ENCODE measurements at places on chromosomes 4 and X.
A peak's percentile ranks its signal among the peaks of the same experiment; 100 is the strongest.

GRCh38 chr4:8250227-8250626 is 19.3 kb upstream of the HTRA3 start:
- DNase-seq: no peak

GRCh38 chrX:131393426-131393825 is 104.3 kb upstream of the IGSF1 start:
- no peak for DNase-seq

GRCh38 chr4:85398276-85398675 is 76.7 kb upstream of the ARHGAP24 start:
- no peak for DNase-seq

GRCh38 chr4:40621229-40621591 is 8.5 kb downstream of the RBM47 start:
- no peak for DNase-seq

DNA sequence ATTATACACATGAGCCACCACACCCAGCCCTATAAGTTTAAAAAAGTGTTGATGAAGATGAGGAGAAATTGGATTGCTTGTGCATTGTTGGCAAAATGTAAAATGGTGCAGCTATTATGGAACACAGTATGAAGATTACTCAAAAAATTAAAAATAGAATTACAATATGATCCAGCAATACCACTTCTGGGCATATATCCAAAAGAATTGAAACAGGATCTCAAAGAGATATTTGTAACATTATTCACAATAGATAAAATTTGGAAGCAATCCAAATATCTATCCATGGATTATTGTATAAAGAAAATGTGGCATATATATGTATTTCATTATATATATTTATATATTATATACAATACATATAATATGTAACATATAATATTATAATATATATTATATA is 515.6 kb upstream of the GNPDA2 start:
- no peak for DNase-seq

DNA sequence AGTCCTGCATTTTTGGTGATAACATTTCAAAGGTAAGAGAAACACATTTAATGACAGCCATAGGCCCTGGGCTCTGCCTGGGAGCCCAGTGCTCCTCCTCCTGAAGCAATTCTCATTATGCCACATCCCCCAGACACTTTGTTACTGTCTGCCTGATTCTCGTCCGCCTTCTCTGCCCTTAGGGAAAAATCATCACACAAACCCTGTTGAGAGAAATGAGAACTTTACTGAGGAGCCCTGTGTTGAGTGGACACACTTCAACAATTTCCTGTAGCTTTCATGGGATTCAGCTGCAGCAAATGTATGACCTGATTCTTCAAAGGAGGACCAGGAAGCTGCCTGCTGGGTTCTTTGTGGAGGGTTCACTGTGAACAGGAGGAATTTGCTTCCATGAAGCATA is 566.5 kb upstream of the FRG1 start:
- DNase-seq: no peak

GRCh38 chrX:22803353-22803752 is 196.4 kb upstream of the DDX53 start:
- no peak for DNase-seq

- no peak for DNase-seq
Observed at GRCh38 chr4:152510349-152511147, 25.3 kb downstream of the FBXW7 start.

GRCh38 chr4:125986307-125986706 is 671.6 kb downstream of the FAT4 start:
- DNase-seq: no peak

- DNase-seq: no peak
Observed at GRCh38 chrX:40167850-40168479, 70.2 kb upstream of the BCOR start.

DNA sequence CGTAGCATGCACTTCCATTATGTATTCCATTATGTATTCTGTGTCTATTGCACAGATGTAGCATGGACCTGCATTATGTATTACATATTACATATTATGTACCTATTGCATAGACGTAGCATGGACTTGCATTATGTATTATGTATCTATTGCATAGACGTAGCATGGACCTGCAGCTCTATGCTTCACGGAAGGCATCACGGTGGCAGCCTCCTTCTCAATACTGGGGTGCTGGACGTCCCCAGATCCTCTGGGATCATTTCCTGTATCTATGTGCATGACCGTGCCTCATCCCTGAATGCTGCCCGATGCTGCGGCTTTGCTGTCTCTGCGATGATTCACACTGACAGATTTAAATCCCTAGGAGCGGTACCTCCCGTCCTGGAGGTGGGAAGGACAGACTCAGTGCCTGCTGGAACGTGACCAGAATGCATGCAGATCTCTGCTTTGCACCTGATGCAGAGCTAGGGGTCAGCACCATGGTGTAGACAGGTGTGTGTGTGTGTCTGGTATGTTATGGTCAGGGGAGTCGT is 317.5 kb downstream of the DHRSX start:
- DNase-seq: no peak

GRCh38 chr4:43471950-43472349 is 579.4 kb downstream of the GRXCR1 start:
- DNase-seq: peak; percentile 58

- peak; percentile 57 for DNase-seq
Observed at GRCh38 chrX:18647621-18648020, 24.3 kb downstream of the RS1 start.

DNA sequence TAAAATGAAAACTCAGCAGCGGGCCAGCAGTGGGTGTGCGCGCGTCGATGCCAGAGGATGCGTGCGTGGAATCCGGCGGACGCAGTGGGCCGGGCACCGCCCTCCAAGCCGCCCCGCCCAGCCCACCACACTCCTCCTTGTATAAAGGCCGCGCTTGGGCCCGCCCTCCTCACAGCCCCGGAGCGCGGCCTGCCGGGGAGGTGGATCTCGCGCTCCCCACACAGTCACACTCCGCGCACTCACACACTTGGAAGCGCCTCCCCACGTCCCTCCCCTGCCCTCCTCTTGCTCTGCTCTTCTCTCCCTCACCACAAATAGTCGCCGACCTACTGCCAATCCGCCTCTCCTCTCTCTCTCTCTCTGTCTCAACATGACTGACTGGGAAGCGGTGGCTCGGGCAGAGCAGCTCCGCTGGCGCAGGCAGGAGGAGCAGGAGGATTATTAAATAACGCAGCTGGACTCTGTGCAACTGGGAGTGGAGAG is at the start of gene CCSER1:
Gene CCSER1, plus strand, starts transcription at position 172 of the 483 bp plus-strand sequence.
- peak; percentile 82 for DNase-seq

DNA sequence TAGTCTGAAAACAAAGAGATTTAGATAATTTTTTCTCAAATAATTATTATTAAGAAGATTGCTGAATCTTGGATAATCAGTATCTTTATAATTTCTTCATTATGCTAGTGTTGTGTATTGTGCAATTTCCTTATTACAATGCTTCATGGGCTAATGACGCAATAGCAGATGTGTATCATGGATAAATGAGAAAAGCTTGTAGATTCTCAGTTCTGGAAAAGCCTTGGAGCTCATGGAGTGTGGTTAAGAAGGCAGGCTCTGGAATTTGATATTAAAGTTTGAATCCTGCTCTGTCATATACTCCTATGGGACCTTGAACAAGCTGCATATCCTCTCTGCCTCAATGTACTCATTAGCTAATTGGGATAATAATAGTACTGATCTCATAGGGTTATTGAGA is 18.9 kb upstream of the CXCL8 start:
- DNase-seq: no peak

DNA sequence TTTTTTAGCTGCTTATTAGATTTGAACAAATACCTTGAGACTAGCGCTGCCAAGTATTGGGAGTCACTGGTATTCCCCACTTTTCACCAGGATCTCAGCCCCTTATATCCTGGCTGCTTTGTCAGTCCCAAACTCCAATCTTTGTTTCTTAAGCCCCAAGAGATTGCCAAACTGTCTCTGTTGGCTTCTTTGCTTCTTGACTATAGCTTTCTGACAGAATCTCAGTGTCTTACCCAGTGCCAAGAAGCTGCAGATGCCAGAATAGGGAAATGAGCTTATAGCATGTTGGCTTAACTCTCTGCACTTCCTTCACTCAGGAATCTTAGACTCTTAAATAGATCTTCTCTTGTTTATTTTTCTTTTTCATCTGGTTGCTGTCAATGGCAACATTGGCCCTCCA is 297.5 kb upstream of the DCAF8L1 start:
- no peak for DNase-seq

DNA sequence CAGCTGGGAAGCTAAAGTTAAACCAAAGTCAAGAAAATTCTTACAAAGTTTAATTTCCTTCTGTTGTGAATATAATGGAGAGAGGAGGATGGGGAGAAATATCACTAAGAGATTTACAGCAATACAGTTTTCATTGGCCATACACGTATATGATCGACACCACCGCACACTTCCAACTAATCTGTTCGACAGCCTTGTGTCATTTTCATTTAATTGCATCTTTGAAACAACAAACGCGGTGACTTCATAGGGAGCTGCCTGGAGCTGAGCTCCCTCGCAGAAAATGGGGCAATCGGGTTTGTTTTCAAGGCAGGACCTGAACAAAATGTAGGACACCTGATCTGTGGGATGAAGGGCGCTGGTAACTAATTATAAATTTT is 1.3 kb downstream of the PTPN13 start:
- DNase-seq: no peak

DNA sequence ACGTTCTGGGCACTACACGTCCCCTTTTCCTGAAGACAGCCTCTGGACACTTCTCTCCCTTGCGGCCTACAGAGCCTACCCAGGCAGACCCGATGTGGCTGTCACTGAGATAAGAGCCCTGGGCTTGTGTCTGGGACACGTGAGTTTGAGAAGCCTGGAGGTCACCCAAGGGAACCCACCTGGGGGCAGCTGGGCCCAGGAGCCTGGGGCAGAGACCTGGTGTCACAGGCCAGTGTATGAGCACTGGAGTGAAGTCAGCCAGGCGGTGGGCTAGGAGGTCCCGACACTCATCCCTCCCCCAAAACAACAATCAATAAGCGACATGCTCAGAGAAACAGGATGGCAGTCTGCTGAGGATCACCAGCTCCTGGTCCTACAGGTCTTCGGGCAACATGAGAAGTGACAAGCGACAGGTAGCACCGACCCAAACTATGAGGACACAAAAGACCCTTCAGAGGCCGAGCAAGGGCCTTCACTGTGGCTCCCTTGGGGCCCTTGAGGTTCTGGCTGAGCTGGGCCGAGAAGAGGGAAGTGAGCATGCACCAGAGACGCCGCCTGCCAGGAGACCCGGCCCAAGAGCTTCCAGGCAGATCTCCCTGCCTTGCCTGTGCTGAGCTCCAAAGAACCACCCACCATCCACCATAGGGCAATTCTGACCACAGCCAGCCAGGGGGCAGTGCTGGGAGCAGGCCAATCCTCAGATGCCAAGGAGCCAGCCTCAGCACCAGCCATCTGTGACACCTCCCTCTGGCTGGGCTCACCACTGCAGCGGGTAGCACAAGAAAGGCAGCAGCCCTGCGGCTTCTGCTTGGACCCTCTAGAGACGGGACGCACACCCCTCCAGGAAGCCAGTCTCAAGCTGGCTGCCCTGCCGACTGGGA is 11.0 kb upstream of the DUSP9 start:
- DNase-seq: peak; percentile 81

DNA sequence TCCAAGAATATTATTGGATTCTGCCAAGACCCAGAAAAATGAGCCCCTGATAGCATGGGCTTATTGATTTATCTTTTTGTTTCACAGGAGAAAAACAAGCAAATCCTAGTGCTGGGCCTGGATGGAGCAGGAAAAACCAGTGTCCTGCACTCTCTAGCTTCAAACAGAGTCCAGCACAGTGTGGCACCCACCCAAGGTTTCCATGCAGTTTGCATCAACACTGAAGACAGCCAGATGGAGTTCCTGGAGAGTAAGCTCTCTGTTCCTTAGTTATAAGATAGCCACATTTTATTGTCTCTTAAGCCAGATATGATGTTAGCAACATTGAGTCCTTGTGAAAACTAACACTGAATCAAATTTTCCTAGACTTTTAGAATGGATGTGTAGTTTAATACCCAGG is 5.5 kb downstream of the ARL9 start:
- DNase-seq: no peak

- DNase-seq: peak; percentile 76
Observed at GRCh38 chr4:118033148-118034052, 886 bp upstream of the NDST3 start.

DNA sequence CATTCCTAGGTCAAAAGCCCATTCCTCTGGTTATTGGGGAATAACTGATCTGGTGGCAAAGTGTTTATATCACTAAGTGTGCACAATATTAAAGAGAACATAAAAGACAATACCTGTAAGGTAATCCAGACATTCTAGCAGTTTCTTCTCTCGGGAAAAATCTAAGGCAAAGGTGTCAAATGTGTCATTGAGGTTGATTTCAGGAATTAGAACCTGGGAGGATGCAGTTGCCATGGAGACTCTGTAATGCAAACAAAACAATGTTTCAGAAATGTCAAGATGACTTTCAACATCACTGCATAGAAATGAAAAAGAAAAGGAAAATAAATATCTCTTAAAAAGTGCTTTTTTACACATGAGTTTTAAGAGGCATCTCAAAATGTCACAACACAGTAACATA is 145.9 kb downstream of the MID1 start:
- no peak for DNase-seq

DNA sequence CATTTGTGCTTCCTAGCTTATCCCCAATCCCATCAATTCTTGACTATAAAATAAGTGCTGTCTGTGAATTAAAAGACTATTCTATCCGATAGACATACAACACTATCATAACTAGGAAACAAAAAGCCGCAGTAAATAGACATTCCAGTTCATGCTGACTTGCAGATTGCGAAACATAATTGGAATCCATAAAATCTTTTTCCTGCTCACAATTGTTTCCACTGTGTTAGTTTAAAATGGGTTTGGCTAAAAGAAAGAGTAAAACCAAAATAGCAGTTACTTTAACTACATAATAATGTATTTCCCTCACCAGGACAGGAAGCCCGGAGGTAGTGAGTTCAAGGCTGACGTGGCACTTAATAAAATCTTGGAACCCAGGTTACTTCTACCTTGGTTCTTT is 17.2 kb downstream of the SMIM31 start:
- DNase-seq: no peak

DNA sequence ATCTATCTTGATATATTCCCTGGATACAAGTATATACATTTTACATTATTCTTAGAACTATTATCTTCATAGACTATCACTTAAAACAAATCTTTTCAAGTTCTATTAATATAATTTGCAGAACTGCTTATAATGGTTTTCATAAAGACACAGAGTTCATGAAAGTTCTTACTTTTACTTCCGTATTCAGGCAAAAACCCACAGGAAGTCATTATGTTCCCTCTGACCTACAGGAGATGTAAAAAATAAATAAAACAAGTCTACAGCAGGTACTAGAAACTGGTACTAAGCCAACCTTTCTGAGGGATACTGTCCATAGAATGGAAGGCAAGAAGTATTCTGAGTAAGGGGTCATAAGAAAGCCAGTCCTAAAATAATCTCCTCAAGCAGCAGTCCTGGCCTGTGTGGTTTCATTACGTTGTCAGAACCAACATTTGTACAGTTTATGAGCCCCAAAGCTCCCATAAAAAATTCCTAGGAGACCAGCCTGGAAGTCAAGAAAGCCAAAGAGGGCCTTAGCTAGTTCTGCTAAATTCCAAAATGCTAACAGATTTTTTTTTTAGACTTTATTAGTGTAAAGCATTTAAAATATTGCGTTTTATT is 68.6 kb downstream of the CAMK2D start:
- DNase-seq: peak; percentile 6

- DNase-seq: no peak
Observed at GRCh38 chrX:47560179-47560933, 649 bp upstream of the ARAF start.

- DNase-seq: peak; percentile 36
Observed at GRCh38 chrX:34578237-34578636, 78.8 kb downstream of the TMEM47 start.

GRCh38 chrX:129783291-129783713 is 3.6 kb downstream of the SASH3 start:
- no peak for DNase-seq

Measured in KBM-7 (cell line).